NAMALWA (cell line): ENCODE measurements at places on chromosomes 12 and 14.

DNA sequence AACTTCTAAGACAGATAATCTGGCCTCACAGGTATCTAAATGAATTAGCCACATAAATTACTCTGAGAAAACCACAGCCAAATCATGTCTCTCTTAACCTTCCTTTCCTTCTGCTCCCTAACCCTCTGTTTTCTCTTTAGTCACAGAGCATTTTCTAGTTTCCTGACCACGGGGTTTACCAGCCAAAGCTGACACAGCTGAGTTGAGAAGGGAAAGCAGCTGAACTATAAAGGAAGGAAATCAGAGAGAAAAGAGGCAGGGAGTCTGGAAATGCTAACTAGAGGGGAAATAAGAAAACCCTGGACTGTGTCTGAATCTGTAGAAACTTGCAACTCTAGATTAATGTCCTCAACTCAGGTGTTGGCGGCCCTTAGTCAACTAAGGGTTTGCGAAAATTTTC is 24.4 kb downstream of the ANKS1B start:
- no peak for DNase-seq

DNA sequence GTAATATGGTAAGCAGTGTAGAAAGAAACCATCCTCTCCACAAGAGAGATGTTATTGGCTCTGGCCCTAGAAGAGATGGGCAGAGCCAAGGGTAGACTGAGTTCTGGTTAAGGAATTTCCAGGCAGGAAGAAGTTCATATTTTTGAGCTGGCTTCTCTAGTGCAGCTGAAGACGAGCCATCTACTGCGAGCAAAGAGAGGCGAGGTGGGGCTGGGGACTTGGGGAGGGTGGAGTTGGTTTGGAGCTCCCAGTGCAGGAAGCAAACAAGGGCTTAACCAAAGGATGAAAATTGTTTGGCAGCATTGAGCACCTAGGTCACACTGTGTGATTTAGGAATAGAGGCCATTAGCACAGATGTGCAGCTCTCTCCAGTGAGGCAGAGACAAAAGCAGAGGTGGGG is 239.6 kb downstream of the ZFP36L1 start:
- DNase-seq = no peak

GRCh38 chr12:101968770-101969169 is 91.4 kb downstream of the DRAM1 start:
- no peak for DNase-seq

DNA sequence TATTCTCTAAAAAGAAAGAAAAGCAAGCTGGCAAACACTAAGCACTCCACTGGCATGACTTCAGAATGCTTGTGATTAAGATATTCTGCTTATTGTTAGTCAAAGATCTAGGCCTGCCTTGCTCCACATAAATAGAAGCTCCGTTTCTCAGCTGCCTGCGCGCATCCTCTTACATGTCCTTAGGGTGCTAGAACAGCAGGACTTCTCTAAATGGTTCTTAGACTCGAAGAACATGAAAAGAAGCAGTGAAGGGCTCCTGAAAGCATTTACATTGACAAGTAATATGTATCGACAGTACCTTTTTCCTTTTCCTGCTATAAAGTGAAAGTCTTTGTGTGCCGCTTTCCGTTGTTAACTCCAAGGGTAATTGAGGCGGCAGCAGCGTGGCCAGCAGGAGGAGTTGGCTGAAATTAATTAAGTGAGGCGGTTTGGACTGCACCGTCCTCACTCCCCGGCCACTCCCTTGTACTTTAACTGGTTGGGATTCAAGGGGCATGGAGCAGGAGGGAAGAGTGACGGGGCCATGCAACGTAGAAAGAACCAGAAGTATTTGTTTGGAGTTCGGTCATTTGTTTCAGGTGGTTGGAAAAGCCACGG is 34.2 kb upstream of the OTX2 start:
- DNase-seq = no peak

DNA sequence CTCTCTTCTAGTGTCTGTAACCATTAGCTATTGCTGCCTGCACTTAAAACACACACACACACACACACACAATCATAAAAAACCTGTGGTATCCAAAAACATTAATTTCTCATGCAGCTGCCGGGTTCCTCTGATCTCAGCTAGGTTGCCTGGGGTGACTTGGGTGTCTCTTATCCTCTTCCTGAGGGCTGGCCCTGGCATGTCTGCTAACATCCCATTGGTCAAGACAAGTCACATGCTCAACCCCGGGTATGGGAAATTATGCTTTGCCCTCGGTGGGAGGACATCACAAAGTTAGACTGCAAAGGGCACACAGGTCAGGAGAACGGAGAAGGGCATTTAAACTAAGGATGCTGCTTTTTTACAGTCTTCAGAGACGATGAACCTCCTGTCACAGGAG is 55.7 kb downstream of the TRPV4 start:
- peak; percentile 92 for DNase-seq

- DNase-seq = peak; percentile 58
Observed at GRCh38 chr12:80269803-80270552, 170.6 kb downstream of the OTOGL start.

DNA sequence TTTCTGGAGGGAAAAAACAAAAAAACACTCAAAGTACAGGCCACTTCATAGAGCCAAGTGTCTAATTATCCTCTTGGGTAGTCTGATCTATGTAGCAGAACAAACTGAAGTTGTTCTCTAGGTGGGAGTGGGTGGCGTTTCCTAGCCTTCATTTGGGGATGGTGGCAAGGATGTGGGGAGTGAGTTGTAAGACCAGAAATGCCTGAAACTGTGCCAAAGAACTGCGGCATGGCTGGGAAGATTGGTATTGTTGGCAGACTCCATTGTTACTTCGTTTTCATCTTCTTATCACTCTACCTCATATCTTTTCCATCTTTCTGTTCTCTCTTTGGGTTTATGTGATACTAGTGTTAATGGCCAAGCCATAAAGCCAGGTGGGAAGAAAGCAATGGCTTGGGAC is 177.3 kb upstream of the DDHD1 start:
- DNase-seq = no peak

DNA sequence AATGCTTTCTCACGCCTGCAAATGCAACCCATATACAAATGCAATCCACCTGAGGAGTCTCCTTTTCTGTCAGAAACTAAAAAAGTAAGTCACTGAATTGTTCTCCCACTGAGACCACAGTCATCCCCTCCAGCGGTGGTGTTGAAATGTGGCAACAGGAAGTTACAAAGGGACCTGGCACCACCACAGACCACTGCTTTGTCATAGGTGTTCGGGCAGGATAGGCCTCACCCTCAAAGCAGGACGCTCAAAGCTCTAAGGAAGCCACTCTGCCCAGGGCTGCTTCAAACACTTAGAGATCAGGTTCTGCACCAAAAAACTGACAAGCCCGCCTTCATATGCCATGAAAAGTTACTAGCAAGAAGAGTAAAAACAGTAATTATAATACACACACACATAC is 11.3 kb downstream of the PHLDA1 start:
- no peak for DNase-seq

DNA sequence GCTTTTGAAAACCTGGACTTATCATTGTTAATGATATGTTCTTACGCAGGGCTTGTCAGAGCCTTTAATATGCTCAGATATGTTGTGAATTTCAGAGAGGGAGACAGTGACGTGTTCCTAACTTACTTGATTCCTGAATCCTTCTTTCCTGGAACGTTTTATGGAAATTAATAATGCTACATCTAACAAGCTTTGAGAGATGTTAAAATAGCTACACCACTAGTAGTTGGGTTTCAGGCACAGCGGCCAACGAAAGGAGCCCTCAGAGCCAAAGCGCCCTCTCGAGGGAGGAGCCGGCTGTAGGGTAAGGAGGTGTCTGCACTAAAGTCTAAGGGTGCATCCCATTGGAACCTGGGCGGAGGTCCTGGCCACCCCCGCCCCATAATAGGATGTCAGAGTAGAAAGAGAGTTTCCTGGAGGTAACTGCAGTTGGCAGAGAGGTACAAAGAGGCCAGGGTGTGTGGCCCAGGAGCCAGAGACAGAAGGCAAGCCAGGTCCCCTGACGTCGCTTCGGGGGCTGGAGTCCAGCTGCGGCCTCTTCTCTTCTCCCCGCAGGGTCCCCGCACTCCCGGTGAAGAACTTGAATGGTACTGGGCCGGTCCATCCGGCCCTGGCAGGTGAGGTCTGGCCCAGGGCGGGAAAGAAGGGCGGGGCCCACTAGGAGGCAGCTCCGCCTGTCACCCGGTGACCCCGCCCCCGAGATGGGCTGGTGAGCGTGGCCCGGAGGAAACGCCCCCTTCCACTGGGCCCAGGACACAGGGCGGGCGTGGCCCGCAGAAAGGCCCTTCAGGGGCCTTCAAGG is 36.3 kb downstream of the DTX1 start:
- DNase-seq = peak; percentile 66

DNA sequence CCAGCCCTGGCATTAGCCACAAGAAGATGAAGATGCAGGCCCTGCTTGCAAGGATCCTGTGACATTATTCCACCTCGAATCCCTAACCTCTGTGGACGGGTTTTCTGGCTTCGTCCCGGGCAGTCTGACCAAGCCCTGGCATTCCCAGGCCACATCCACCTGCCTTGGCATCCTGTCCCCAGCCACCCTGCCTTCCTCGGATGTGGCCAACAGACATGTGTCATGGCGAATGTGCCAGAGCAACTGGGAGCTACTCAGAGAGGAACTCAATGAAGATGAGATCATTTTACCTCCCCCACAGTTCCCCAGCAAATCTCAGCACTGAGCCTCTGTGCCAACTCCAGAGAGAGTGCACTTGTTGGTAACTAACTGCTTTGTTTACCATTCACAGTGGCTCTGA is 33.5 kb upstream of the KCNA5 start:
- no peak for DNase-seq

- no peak for DNase-seq
Observed at GRCh38 chr12:116934908-116935705, 24.4 kb downstream of the FBXW8 start.

GRCh38 chr14:76953311-76953945 is 75.1 kb downstream of the IRF2BPL start:
- peak; percentile 46 for DNase-seq

- no peak for DNase-seq
Observed at GRCh38 chr12:49920241-49920914, 16.7 kb upstream of the FAIM2 start.

GRCh38 chr12:131102991-131103668 is 149.4 kb downstream of the ADGRD1 start:
- DNase-seq = no peak
